Activated naive CD4-positive, alpha-beta T cell treated with anti-CD3 and anti-CD28 coated beads, Interleukin-2, amount 10 ng/mL, durations not matched to agents 7 days and 5 days (primary cell): ENCODE measurements at places on chromosomes 16 and 17.

DNA sequence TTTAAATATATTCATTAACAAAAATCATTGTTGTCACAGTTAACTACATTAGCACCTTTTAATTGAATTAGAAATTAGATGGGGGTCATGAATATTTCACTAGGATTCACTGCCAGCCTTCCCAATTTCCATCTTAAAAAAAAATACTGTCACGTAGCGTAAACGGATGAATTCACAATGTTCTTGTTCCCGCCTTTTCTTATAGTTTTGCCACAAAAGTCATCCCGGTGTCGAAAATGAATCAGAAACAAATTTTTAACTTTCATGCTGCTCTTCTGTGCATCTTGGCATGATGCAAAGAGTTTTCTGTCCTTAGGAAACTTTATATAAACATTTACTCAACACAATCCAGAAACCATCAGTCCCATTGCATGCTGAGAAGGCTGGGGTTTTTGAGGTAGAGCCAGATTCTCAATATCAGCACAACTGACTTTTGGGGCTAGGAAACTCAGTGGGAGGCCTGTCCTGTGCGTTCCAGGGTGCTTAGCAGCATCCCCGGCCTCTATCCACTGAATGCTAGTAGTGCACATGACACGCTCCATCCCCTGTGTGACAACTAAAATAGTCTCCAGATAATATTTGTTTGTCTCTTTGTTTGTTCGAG, 252.9 kb upstream of the XYLT1 start:
- no peak for DNase-seq

DNA sequence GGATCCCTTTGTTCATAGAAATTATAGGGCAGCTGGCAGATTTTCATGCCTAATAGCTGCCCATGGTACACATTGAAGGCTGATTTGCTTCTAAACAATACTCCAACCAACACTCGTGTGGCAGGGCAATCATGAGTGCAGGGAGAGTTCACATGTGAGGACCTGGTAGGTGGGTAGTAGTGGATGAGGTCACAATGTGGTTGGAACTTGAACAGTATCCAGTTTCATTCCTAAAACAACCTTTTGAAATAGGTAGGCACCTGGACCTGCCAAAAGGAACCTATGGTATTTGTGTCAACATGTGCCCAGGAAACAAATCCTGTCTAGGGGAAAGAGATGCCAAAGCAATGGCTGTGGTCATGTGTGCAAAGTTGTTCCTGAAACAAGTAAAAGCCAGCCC, 32.8 kb downstream of the CCL4 start:
- no peak for DNase-seq

GRCh38 chr17:68542698-68543463, 30.7 kb downstream of the PRKAR1A start:
- DNase-seq, result no peak

- DNase-seq, result no peak
Measured at GRCh38 chr16:3569851-3570250, 7.4 kb downstream of the NLRC3 start.

- DNase-seq, result no peak
Measured at GRCh38 chr16:14372471-14372870, 257.6 kb downstream of the PARN start.

DNA sequence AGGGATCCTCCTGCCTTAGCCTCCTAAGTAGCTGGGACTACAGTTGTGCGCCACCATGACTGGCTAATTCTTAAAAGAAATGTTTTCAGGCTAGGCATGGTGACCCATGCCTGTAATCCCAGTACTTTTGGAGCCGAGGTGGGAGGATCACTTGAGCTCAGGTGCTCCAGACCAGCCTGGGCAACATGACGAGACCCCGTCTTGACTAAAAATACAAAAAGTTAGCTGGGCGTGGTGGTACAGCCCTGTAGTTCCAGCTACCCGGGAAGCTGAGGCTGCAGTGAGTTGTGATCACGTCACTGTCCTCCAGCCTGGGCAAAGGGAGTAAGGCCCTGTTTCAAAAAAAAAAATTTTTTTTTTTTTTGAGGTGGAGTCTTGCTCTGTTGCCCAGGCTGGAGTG, 173.1 kb downstream of the SEC14L1 start:
- peak; percentile 5 for DNase-seq

DNA sequence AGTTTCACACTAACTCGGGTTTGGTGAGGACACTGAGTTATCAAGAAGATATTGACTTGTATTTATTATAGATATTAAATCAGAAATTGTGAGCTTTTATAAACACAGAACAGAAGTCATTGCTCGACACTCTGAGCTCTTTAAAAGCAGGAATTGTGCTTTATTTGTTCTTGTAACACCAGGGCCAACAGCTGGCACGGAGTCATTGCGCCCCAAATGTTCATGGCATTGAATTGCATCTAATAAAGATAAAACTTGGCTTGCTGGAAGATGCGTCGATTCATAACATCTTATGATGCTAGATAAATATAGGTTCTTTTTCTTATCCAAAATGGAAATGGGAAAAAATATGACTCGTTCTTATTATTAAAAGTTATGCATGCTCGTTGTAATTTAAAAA, 11.8 kb upstream of the MLYCD start:
- DNase-seq, result no peak

GRCh38 chr16:27960619-27961295, 102.8 kb downstream of the GSG1L start:
- no peak for DNase-seq

- DNase-seq, result no peak
Measured at GRCh38 chr17:58272367-58273280, 8.1 kb downstream of the MPO start.
